ENCODE measurements at places on chromosomes 3 and 15. TPM values are rescaled to one million over a fixed set of nuclear protein-coding genes. Genes with fewer than 3 reads are reported as not detected.

GRCh38 chr3:190426806-190427507, 22.7 kb downstream of the TMEM207 start:
- H3K4me1 ChIP-seq: peaks cover 4% of the 10 kb centered on the region
- no peaks in the 10 kb centered on the region for H3K36me3 ChIP-seq
- no peaks in the 10 kb centered on the region for H3K27me3 ChIP-seq
- no peak overlapping the region for H3K4me3 ChIP-seq
- no peak for DNase-seq
- no peak overlapping the region for H3K27ac ChIP-seq

The BFSP2 gene
- total RNA-seq: 0.45 TPM

The DPPA2 gene
- not detected for total RNA-seq

GRCh38 chr15:60346653-60347052, 51.1 kb downstream of the ANXA2 start:
- H3K36me3 ChIP-seq: peaks cover 51% of the 10 kb centered on the region
- peak overlapping the region; percentile 25 for H3K27ac ChIP-seq
- DNase-seq: no peak
- H3K27me3 ChIP-seq: no peaks in the 10 kb centered on the region

- no peaks in the 10 kb centered on the region for H3K27me3 ChIP-seq
- H3K27ac ChIP-seq: no peak overlapping the region
- no peak overlapping the region for H3K4me3 ChIP-seq
Observed at GRCh38 chr3:188316021-188316722, 162.2 kb downstream of the LPP start.

- no peak overlapping the region for H3K4me3 ChIP-seq
- peaks cover 17% of the 10 kb centered on the region for H3K4me1 ChIP-seq
- peaks cover 2% of the 10 kb centered on the region for H3K27me3 ChIP-seq
- no peak for DNase-seq
- H3K36me3 ChIP-seq: no peaks in the 10 kb centered on the region
- H3K27ac ChIP-seq: peak overlapping the region; percentile 63
Observed at GRCh38 chr3:52182691-52183090, 15.3 kb upstream of the ALAS1 start.

The C2CD4A gene
- not detected for total RNA-seq

The RAB7A gene
- 256 TPM for total RNA-seq

DNA sequence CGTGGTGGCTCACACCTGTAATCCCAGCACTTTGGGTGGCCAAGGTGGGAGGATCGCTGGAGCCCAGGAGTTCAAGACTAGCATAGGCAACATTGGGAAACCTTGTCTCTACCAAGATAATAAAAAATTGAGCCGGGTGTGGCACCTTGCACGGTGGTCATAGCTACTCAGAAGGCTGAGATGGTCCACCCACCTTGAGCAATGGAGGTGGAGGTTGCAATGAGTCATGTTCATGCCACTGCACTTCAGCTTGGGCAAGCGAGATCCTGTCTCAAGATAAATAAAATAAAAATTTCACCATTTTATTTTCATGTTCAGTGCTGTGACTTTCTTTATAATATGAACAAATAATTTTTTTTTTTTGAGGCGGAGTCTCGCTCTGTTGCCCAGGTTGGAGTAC, 12.5 kb downstream of the MAPK6 start:
- no peak overlapping the region for H3K27ac ChIP-seq
- peaks cover 40% of the 10 kb centered on the region for H3K36me3 ChIP-seq
- H3K4me3 ChIP-seq: no peak overlapping the region
- no peaks in the 10 kb centered on the region for H3K27me3 ChIP-seq

DNA sequence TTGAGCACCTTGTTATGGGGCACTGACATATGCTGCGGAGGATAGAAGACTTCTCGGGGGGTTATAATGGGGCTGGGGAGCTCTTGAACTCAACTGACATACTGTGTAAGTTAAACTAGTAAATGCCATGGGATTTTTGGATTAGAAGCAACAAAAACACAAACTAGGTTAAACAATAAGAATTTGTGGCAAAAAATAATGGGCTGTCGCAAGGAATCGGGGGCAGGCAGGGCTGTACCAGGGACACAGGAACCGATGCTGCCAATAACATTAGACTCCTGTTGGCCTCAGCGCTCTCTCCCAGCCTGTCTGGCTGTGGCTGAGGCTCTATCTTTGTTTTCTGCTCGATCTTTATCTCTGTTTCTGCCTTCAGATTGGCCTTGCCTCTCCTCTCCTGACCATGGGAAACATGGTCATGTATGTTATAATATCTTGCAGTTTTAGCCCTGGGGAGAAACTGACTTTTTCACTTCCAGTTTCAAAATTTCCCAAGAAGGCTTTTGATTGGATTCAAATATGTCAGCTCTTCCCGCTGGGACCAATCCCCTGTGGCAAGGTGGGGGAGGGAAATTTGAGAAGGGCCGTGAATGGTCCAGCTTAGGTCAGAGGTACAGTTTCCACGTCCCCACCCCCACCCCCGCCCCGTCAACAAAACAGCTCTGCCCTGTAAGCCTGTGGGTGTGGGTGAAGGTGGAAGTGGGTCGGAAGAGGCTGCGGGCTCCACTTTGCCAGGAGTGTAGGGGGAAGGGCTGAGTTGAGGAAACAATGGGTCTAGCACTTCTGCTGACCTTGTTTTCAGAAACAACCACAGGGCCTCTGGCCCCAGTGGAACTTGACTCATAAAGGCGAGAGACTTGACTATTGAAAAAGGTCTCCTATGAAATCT, 161.1 kb upstream of the TBL1XR1 start:
- no peaks in the 10 kb centered on the region for H3K27me3 ChIP-seq
- peak overlapping the region; percentile 95 for H3K27ac ChIP-seq
- H3K4me3 ChIP-seq: peak overlapping the region; percentile 71
- peak; percentile 74 for DNase-seq
- no peaks in the 10 kb centered on the region for H3K36me3 ChIP-seq
- H3K4me1 ChIP-seq: peaks cover 52% of the 10 kb centered on the region

GRCh38 chr3:102536456-102536855, 101.6 kb downstream of the ZPLD1 start:
- H3K4me1 ChIP-seq: peaks cover 4% of the 10 kb centered on the region
- H3K4me3 ChIP-seq: no peak overlapping the region
- H3K27me3 ChIP-seq: peaks cover 4% of the 10 kb centered on the region

GRCh38 chr15:73891328-73892315, 18.3 kb downstream of the TBC1D21 start:
- no peak overlapping the region for H3K27ac ChIP-seq
- no peaks in the 10 kb centered on the region for H3K4me1 ChIP-seq
- H3K27me3 ChIP-seq: peaks cover 32% of the 10 kb centered on the region
- no peak for DNase-seq
- no peaks in the 10 kb centered on the region for H3K36me3 ChIP-seq

The NR1I2 gene
- total RNA-seq: 0.10 TPM

The ARPIN gene
- total RNA-seq: not detected

DNA sequence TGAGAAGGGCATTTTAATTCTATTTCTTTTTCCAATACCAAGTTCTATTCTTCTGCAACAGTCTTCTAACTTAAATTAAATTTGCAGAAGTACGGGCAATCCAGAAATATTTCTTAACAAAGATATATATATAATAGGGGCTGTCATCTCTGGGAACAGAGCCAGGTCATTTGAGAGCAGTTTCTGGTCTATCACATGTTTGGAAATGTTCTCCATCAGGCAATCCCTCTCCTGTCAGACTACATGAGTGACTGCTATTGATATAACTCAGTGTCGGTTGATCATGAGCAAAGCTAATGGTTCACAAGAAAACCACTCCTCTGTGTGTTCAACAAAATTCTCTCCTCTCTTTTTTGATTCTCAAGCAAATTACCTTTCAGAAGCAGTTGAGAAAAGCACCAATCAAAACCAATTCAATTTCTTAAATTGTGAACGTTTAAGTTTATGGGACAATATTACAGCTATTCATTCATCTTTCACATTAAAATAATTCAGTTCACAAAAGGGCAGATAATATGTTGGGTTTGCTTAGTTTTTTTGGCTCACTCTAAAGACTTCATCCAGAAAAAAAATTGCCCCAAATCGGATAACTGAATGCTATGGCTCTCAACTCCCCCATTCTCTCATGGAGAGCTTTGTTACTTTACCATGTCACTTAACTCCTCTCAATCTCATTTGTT, 152.9 kb upstream of the TGFBR2 start:
- peaks cover 7% of the 10 kb centered on the region for H3K4me1 ChIP-seq
- H3K27me3 ChIP-seq: no peaks in the 10 kb centered on the region
- H3K36me3 ChIP-seq: peaks cover 2% of the 10 kb centered on the region
- no peak overlapping the region for H3K4me3 ChIP-seq
- no peak overlapping the region for H3K27ac ChIP-seq
- no peak for DNase-seq

The NCBP2 gene
- total RNA-seq: 52.4 TPM

DNA sequence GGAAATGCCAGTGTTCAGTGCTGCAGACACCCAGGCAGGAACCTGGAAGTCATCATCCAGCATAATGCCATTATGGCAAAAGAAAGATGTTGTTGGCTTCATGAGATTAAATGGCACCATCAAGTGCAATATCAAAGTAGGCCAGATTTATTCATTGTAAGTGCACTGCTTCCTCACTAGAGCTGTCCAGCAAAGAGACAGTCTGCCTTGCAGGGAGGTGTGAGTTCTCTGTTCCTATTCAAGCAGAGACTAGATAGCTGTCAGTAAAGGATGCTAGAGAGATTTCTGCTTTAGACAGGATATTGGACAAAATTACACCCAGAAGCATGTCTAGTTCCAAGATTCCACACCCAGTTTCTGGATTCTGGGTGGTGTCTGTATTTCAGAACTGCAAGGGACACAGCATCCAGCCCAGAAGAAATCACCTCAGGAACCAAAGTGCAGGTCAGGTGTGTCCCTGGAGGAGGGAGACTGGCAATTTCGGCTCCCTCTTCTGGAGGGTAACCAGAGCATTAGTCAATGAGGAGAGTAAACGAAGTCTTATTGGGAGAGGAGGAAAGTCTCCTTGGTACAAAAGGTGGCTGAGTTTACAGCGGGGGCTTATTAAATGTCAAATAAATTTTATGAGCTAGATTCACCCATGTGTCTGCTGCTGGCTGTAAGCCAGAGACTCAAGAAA, 377.3 kb downstream of the EPHB1 start:
- H3K4me1 ChIP-seq: no peaks in the 10 kb centered on the region
- no peaks in the 10 kb centered on the region for H3K36me3 ChIP-seq
- no peak overlapping the region for H3K4me3 ChIP-seq
- H3K27ac ChIP-seq: no peak overlapping the region
- H3K27me3 ChIP-seq: no peaks in the 10 kb centered on the region
- no peak for DNase-seq

The ADCY5 gene
- total RNA-seq: not detected

The ULK4 gene
- 12.3 TPM for total RNA-seq

DNA sequence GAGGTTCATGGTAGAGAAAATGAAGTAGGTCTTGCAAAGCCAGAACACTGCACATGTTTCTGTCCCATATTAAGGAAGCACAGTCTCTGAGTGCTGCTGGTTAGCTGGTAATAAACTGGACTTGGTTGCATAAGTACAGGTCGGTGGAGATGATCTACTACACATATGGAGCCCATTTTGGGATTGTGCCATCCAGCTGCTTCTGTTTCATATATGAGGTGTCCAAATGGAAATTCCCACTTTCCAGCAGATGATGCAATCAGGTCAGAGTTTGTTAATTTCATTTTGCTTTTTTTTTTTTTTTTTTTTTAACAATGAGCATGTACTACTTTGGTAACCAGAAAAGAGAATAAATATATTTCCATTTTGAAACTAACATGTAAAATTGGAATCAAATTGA, 122.6 kb downstream of the SATB1 start:
- DNase-seq: no peak
- no peak overlapping the region for H3K27ac ChIP-seq
- no peak overlapping the region for H3K4me3 ChIP-seq
- no peaks in the 10 kb centered on the region for H3K27me3 ChIP-seq
- no peaks in the 10 kb centered on the region for H3K36me3 ChIP-seq
- H3K4me1 ChIP-seq: no peaks in the 10 kb centered on the region

- H3K27ac ChIP-seq: no peak overlapping the region
- no peaks in the 10 kb centered on the region for H3K4me1 ChIP-seq
- DNase-seq: no peak
- H3K27me3 ChIP-seq: no peaks in the 10 kb centered on the region
- no peak overlapping the region for H3K4me3 ChIP-seq
Observed at GRCh38 chr3:72810659-72811434, 37.4 kb downstream of the SHQ1 start.

DNA sequence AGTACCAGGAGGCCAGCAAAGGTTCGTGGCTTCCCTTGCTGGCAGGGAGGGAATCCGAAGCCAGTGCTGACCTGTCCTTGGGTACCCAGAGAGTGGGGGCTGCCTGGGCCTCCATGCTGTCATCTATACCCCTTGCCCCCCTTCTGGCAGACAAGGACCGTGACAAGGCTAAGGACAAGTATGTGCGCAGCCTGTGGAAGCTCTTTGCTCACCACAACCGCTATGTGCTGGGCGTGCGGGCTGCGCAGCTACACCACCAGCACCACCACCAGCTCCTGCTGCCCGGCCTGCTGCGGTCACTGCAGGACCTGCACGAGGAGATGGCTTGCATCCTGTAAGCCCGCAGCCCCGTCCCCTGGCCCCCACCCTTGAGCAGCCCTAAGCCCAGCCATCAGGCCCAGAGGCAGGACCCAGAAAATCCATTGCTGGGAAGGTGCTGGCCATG, 2.8 kb downstream of the FES start:
- no peak for DNase-seq
- peaks cover 42% of the 10 kb centered on the region for H3K4me1 ChIP-seq
- H3K27ac ChIP-seq: no peak overlapping the region
- H3K4me3 ChIP-seq: no peak overlapping the region
- H3K27me3 ChIP-seq: no peaks in the 10 kb centered on the region
- H3K36me3 ChIP-seq: peaks cover 16% of the 10 kb centered on the region

DNA sequence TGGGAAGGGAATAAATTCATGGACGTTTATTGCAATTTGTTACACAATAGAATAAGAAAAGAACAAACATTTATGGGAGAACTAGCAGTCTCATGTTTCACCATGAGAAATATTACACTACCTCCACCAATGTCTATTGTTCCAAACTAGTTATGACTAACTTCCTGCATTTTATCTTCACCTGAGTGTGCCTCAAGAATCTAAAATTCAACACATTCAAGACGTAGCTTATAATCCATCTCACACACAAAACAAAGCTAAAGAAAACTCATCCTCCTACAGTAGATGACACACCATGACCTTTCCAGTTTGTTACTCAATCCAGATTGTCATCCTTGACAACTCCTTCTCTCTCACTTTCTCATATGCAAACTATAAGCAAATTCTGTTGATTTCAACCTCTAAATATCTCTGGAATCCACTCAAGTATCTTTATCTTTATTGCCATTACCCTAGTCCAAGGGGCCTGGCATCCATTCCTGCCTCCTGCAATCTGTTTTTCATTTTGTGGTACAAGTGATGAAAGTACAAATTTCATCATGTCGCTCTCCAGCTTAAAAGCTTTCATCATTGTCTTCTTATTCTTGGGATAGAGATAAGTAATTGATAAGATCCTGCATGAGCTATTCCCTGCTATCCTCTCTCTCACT, 229.9 kb downstream of the NR2F2 start:
- DNase-seq: no peak
- H3K4me1 ChIP-seq: no peaks in the 10 kb centered on the region
- no peak overlapping the region for H3K4me3 ChIP-seq
- no peaks in the 10 kb centered on the region for H3K36me3 ChIP-seq
- H3K27ac ChIP-seq: no peak overlapping the region
- H3K27me3 ChIP-seq: no peaks in the 10 kb centered on the region

The SMCO1 gene
- total RNA-seq: not detected

The CCR1 gene
- 41.5 TPM for total RNA-seq

All from activated CD8-positive, alpha-beta T cell treated with anti-CD3 and anti-CD28 coated beads, Interleukin-2, amount 10 ng/mL, durations not matched to agents 7 days and 5 days (primary cell).